Activated naive CD4-positive, alpha-beta T cell treated with anti-CD3 and anti-CD28 coated beads, Interleukin-2, amount 50 U/mL, for 72 hours (primary cell): ENCODE measurements at places on chromosomes 16 and 17. TPM values are rescaled to one million over a fixed set of nuclear protein-coding genes. Genes with fewer than 3 reads are reported as not detected.

The WSCD1 gene
- not detected for total RNA-seq

The PIRT gene
- not detected for total RNA-seq

The CRHR1 gene
- not detected for total RNA-seq

The UBE2O gene
- total RNA-seq = 45.8 TPM

The FBXL16 gene
- 16.4 TPM for total RNA-seq

The CLEC10A gene
- total RNA-seq = not detected

The VWA3A gene
- 0.23 TPM for total RNA-seq

The JUP gene
- total RNA-seq = 0.72 TPM

The MPV17L gene
- not detected for total RNA-seq

The TBC1D3H gene
- total RNA-seq = not detected

The ZNF624 gene
- total RNA-seq = 3.7 TPM

The ZP2 gene
- not detected for total RNA-seq

The TBC1D3 gene
- 12.4 TPM for total RNA-seq

The FN3K gene
- 7.0 TPM for total RNA-seq

The FOXF1 gene
- not detected for total RNA-seq

The IRF8 gene
- 150 TPM for total RNA-seq

The C16orf92 gene
- not detected for total RNA-seq

The MVP gene
- 77.6 TPM for total RNA-seq

The TMEM100 gene
- total RNA-seq = not detected

The ADAD2 gene
- 0.47 TPM for total RNA-seq

The KRTAP3-2 gene
- total RNA-seq = not detected

The GSG1L gene
- total RNA-seq = not detected

The SIAH1 gene
- total RNA-seq = 18.6 TPM

The SLC12A3 gene
- total RNA-seq = not detected

The CPPED1 gene
- total RNA-seq = 16.4 TPM

The KCNH4 gene
- 0.23 TPM for total RNA-seq

The ASPHD1 gene
- total RNA-seq = 3.8 TPM

The TRPV2 gene
- total RNA-seq = 29.1 TPM

The CMTM2 gene
- 1.1 TPM for total RNA-seq

The BEAN1 gene
- not detected for total RNA-seq

The CD300E gene
- not detected for total RNA-seq

The EDC4 gene
- total RNA-seq = 108 TPM

The GAS2L2 gene
- 0.16 TPM for total RNA-seq

The CETP gene
- not detected for total RNA-seq

The ZDHHC1 gene
- total RNA-seq = 0.23 TPM

The DHRS13 gene
- total RNA-seq = 33.8 TPM

The SKAP1 gene
- 65.0 TPM for total RNA-seq

The SMIM5 gene
- 0.32 TPM for total RNA-seq

The C17orf113 gene
- total RNA-seq = 0.16 TPM

The RNF43 gene
- total RNA-seq = 2.9 TPM

The ARL5C gene
- total RNA-seq = not detected

The BICDL2 gene
- total RNA-seq = not detected

The CTRB1 gene
- total RNA-seq = not detected

The GPR142 gene
- total RNA-seq = not detected

The CA5A gene
- total RNA-seq = not detected
